ENCODE measurements at places on chromosomes 13 and 19.

DNA sequence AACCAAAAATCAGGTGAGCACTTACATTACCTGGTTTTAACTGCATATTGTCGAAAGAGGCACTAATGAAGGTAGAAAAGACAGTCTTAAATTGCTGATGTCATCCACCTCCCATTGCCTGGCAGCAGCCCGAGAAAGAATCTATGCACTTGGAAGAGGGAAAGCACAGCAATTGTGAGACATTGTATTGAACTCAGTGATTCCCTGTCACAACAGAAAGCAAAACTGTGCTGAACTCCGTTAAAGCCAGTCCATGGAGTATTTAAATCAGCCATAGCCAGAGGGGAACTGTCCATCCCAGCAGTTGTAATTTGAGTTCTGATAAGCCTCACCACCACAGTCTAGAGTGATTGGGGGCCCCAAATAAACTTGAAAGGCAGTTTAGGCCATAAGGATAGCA is 466.6 kb upstream of the PCDH9 start:
- DNase-seq = no peak

- DNase-seq = no peak
Measured at GRCh38 chr13:114264886-114265611, 16.4 kb upstream of the UPF3A start.

- DNase-seq = no peak
Measured at GRCh38 chr19:9645472-9645871, 24.4 kb upstream of the ZNF561 start.

DNA sequence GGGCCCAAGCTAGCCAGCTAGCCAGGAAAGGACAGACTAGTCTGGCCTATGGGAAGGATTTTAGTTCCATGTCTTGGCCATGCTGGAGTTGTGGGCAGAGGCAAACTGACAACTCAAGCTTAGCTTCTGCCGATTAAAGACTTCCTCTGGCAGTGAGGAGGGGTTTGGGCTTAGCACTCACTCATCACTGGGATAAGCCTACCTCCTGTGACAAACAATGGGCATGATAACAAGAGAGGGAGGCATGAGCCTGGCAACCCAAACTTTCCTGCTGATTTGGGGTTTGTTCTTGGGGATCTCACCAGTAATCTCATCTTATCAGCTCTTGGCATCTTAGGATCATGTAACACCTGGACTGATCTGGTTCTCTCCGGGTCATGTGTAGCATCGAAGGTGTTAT is 83.6 kb downstream of the KL start:
- DNase-seq = no peak

DNA sequence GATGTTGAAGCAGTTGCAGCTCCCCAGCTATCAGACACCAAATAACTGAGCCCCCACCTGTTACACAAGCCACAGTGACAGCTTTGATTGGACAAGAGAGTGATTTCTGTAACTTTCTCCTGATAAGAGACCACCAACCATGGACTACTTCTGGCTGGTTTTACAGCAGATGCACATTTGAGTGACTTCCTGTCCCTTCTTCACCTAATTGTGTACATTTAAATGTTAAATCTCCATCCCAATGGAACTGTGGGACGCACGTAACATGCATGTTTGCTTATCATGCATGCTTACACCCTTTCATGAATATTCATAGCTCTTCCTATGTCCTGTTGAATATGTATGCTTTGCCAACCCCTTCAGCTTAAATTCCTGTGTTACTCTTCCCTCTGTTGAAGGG is 6.0 kb upstream of the TNFSF11 start:
- DNase-seq = no peak

- no peak for DNase-seq
Measured at GRCh38 chr13:102814025-102814607, 15.2 kb downstream of the BIVM start.
